NCI-H1930 (cell line): ENCODE measurements at places on chromosomes 5 and 9.

GRCh38 chr5:56739990-56740389 is 75.4 kb upstream of the MAP3K1 start:
- no peak for DNase-seq

DNA sequence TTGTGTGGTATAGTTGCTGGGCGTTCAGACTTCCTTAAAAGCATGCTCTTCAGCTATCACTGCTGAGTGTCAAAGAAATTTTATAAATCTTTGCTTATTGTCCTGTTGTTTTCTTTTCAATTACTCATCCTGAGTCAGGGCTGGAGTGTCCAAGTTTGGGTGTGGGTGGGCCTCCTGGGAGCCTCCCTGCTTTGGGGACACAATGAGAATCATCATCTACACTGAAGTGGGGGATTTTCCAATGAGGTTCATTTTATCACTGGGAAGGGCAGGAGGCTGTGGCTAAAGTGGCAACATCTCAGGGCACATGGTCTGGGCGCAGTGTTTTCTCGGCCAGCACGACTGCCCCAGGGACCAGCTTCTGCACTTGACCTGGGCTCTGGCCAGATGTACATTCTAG is 19.5 kb downstream of the GFPT2 start:
- no peak for DNase-seq

- DNase-seq = no peak
These were observed 145.3 kb downstream of the MACROH2A1 start for GRCh38 chr5:135253601-135254178.

DNA sequence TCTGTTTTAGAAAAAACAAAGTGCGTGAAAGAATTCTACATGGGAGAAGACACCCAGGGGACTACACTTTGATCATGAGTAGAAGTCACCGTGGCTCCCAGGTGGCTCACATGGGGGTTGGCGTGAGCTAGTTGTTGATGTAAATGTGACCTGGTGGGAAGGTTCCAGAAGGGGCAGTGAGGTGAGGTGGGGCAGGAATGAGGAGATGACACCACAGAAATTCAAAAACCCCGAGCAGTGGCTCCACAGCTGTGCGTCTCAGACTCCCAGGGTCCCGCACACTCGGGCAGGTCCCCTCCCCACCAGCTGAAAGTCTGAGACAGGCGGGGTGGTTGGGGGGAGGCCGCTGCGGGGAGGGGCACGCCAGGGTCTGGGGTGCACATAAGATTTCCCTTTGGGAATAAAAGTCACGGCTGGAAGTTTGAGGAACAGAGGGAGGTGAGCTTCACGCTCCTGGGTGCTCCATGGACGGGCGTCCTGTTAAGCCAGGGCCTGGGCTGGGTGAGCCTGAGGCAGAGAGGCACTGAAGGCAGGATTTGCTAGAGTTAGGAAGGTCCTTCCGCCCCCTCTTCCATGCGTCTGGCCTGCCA is 29.9 kb downstream of the GLT6D1 start:
- DNase-seq = no peak

DNA sequence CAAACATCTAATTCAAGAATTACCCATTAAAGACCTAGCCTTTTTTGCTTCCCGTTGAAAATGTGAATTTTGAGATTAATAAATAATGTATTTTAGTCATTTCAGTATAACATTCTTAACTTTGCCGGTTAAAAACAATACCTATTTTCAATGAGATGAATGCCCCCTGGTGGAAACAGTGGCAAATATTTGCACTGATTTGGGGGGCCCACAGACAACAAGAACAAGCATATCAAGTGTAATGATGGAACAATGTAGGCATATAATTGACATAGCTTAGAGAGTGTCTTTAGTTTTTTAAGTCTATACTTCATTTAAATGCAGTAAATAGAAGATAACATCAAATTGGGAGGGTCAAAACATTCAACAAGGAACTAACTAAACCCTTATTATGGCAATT is 111.9 kb downstream of the NTRK2 start:
- DNase-seq = no peak

- no peak for DNase-seq
These were observed 188.5 kb downstream of the CACNA1B start for GRCh38 chr9:138066049-138066448.

- no peak for DNase-seq
These were observed 46.2 kb upstream of the PCSK5 start for GRCh38 chr9:75844321-75844720.

GRCh38 chr9:130138171-130138653 is 34.0 kb upstream of the NCS1 start:
- DNase-seq = no peak

- no peak for DNase-seq
These were observed 176.3 kb upstream of the PPP1R26 start for GRCh38 chr9:135303280-135303647.

DNA sequence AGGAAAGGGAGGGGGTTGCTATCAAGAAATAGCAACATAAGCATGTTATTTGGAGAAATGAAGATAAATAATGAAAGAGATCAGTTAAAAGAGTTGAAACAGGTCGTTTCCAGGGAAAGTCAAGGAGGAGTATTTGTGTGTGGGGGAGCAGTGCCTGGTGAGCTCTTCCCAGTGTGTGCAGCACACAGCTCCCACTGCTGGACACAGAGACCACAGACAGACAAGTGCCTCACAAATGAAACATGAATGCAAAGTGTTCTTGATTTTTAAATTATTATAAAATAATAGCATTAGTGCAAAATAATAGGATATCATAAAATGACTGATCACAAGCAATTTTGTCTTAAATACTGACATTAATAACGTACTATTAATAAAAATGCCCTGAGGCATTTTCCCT is 40.8 kb downstream of the LIFR start:
- DNase-seq = no peak

- no peak for DNase-seq
These were observed 128.8 kb downstream of the ROR2 start for GRCh38 chr9:91820949-91821880.

- DNase-seq = no peak
These were observed 117.2 kb upstream of the TBCA start for GRCh38 chr5:77893225-77893860.

DNA sequence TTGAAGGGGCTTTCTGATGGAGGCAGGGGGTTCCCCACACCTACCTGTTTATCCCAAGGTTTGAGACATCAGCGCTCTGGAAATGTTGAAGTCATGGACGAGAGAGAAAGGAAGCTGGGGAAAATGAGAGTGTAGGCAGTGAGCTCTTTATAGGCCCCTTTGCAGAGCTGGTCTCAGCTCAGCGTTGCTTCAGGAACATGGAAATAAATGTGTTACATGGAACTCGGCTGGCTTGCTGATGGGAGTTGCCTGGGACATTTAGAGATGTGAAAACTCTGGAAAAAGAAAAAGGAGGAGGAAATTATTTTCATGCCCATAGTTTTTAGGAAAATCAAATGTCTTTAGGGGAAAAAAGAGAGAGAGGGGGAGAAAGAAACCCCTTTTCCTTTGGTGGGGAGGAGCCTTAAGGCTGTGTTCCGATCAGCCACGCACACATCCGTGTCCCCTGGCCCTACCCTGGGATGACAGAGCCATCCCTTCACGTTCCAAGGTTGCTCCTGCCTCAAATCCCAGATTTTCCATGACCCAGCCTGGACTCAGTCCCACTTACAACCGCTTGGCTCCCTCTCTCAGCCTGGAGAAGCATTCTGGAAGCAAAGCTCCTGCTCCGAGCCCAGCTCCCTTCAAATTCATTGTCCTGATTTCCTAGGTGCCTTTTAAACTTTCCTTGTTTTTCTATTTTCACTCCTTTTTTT is 78.3 kb downstream of the COL27A1 start:
- no peak for DNase-seq

DNA sequence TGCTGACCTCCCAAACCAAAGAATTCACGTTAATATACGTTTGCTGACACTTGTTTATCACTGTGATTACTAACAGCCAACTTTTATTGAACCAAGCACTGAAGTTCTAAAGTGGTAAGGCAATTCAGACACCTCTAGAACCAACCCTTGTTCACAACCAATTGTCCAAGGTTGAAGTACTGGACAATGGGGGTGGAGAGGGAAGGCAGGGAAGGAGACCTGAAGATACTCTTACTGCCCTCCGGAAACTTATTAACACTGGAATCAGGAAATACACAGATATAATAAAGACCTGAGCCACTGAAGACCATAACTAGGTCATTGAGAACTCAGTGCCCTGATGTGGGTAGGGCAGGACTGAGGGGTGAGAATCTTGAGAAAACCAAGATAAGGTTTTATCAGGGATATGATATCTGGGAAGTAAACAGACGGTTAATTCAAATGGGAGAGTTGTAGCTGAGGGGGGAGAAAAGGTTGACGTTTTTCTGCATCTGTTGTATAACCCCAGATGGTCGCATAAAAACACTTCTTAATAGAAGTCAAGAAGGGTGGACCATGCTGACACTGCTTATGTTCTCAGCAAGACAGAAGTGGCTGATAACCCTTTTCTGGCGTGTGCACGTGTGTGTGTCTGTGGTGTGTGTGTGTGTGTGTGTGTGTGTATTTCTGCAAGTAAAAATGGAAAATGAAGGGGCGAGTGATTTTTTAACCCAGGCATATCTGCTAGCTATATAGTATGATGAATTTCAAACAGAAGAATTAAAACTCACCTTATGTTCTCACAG is 125.9 kb downstream of the LHFPL2 start:
- no peak for DNase-seq

DNA sequence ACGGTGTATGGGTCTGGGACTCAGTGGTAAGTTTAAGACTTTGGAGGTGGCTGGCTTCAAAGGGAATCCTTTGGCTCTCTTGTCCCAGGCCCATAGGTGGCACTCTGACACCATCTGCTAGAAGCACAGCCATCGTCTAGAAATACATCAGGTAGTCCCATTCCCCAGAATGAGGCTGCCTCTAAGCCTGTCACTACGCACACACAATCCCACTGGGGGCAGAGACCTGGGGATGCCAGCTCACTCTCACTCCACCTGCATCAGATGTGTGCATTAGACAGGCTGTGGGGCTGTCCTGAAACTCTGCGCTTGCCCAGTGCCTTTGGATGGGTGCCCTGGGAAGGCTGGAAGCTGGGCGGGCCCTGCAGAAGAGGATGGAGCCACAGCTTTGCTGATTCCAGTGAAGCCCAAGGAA is 127.5 kb upstream of the PANK3 start:
- no peak for DNase-seq

GRCh38 chr5:171858303-171858702 is 72.7 kb downstream of the SMIM23 start:
- DNase-seq = no peak

DNA sequence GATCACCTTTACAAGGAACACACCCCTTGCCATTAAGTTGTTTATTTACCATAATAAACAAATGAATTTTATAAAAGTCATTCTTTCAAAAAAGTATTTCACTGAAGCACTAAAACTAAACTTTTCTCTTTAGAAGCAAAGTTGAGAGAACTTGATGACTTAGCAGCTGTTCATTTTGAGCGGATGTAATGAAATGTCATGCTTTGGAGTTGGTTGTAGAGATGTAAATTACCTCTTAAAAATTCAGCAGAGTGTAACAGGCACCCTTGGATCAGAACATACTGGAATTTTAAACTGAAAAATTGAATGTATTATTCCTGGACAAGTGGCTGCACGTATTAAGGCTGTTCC is 617.2 kb downstream of the PDE4D start:
- no peak for DNase-seq

GRCh38 chr5:131947445-131947844 is 2.0 kb upstream of the MEIKIN start:
- DNase-seq = no peak

DNA sequence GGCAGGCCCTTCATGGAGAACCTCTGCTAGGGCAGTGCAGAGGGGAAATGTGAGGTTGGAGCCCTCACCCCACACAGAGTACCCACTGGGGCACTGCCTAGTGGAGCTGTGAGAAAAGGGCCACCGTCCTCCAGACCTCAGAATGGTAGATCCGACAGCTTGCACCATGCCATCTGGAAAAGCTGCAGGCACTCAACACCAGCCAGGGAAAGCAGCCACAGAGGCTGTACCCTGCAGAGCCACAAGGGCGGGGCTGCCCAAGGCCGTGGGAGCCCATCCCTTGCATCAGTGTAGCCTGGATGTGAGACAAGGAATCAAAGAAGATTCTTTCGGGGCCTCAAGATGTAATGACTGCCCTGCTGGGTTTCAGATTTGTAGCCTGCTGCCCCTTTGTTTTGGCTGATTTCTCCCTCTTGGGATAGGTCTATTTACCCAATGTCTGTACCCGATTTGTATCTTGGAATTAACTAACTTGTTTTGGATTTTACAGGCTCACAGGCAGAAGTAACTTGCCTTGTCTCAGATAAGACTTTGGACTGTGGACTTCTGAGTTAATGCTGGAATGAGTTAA is 16.6 kb upstream of the ZDHHC11 start:
- no peak for DNase-seq
